Retinal pigment epithelial cell (primary cell): ENCODE measurements at places on chromosomes 6 and 20.

DNA sequence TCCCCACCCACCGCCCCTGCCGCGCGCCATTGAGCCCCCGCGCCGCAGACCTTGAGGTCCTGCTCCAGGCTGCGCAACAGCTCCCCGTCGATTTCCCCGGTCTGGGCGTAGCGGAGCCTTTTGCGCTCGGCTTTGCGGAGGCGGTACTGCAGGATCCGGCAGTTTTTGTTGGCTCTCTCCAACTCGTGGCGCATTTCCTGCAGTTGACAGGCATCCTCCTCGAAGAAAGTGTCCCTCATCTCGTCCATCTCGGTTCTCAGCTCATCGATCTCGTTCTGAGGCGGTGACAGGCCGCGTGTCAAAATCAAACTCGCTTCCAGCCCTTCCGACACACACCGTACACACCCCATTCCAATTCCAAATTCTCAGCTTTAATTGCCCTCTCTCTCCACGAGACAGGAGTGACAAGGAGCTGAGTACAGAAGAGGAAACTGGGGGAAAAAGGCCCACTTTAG lies 4.3 kb downstream of the MTCL3 start:
- no peak for DNase-seq

DNA sequence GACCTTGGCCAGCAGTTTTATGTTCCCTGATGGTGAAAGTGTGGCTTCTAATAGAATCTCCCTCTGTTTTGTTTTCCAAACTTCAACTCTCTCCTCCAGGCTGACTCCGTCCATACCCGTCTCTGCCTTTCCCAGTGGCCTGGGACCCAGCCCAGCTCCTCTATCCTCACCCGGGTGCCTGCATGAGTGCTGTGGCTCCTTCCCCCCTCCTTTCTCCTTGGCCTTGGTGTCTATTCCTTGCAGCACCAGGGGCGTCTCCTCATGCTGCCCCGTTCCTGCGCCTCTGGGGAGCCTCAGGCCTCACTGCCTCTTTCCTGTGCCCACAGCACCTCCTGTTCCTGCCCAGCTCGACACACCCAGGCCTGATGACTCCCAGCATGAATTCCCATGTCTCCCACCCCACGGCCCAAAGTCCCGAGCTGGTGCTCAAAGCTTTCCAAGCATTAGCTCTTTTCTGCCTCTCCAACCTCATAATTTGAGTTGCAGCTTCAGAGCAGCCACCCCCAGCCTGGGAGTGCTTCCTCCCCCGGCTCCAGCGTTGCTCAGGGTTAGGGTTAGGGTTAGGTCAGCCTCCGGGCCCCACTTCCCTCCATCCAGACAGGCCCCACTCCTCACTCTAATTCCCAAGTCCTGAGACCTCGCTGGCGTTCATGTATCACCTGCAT lies 56.3 kb upstream of the AFDN start:
- DNase-seq = no peak

DNA sequence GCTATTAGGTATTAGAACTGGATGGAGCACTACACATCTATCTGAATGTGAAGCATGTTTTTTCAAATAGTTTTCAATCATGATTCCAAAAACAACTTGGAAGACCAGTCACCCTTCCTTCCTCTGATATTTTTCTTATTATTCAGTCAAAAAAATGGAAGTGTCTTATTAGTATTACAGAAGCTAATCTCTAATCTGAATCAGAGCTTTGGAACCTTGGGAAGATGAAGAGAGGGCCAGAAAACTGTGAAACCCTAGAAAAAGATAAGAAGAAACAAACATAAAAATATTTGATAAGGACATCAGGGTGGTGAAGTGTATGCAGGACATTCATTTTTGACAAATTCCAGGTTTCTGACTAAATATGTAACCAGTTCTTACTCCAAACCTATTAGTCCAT lies 166.3 kb upstream of the PRSS16 start:
- DNase-seq = no peak

- no peak for DNase-seq
Measured at GRCh38 chr20:37882961-37883712, 19.8 kb upstream of the VSTM2L start.

DNA sequence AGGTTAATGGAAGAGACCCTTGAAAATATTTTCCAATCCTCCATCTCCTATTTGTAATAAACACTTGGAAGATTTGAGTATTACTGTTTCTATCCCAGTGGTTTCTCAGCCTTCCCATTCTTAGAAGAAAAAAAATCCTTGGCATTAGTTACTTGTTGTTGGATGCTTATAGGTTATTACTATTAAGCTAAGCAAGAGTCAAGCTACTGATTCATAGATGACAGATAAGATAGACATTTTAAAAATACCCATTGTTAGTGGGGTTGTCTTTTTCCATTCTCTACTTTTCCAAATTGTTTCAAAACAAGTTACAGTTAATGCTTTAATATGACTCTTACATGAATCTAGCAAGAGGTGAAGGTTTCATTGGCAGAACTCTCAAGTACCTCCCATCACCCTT lies 158.5 kb downstream of the HIVEP2 start:
- no peak for DNase-seq

DNA sequence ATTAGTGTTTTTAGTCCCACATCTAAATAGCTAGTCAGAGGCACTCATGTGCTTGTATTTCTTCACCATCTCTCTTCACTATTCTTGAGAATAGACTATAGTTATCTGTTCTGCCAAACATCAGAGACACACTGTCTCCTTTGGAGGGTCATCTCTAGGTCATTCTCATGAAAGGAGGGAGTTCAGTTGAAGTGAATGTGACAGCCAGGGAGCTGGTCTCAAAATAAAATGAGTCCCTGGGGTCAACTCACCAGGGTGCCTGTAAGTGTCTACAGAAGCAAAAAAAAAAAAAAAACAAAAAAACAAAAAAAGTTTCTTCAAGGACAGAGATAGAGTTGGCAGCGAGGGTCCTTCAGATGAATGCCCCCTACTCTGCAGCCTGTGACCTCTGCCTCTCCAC lies 171.0 kb downstream of the ID4 start:
- no peak for DNase-seq

DNA sequence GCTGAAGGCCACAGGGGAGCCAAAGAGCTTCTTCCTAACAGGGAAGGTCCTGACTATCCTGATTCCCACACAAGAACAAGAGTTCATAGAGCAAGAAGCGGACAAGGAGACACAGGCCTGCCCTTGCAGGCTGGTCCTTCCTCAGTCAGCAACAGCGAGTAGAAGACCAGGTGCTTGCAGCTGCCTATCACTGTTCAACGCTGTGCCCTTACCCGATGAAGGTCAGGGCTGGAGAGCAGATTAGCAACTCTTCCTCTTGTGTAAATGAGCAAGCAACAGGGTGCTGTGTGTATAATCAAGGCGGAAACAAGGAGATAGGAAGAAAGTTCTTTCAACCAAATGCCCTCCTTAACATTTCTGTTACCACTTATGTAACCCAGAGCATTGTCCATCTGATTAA lies 115.3 kb upstream of the SPACA1 start:
- DNase-seq = no peak

- no peak for DNase-seq
Measured at GRCh38 chr6:137191670-137192069, 18.2 kb upstream of the IL22RA2 start.

GRCh38 chr6:20463396-20463795 lies 61.7 kb downstream of the E2F3 start:
- no peak for DNase-seq

GRCh38 chr6:106964099-106964498 lies 10.4 kb downstream of the CD24 start:
- no peak for DNase-seq

DNA sequence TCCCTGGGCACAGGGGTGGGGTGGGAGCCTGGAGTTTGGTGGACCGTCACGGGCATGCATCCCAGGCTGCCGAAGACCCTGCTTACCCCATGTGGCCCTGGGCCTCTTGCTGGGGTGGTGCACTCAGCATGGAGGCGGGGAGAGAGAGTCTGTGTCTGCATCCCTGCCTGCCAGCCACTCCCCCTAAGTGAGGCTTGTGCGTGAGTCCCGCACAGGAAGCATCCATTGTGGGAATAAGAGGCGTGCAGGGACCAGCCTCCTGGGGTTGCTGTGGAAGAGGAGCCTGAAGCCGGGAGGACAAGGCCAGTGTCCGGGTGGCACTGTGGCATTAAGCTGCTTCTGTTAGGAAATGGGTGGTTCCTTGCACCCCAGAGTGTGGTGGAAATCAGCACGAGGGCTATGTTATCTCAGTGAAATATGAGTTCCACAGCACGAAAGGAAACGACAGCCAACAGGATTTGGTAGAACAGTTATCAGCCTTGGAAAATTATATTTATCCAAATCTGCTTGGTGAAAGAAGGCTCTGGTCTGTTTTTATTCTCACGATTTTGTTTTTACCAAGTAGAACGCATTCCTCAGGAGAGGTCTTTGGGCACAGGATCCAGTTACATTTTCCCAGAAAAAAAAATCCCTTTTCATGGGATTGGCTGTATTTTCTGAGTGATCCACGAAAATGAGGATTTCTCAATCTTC lies 35.7 kb downstream of the CDH4 start:
- DNase-seq = no peak

DNA sequence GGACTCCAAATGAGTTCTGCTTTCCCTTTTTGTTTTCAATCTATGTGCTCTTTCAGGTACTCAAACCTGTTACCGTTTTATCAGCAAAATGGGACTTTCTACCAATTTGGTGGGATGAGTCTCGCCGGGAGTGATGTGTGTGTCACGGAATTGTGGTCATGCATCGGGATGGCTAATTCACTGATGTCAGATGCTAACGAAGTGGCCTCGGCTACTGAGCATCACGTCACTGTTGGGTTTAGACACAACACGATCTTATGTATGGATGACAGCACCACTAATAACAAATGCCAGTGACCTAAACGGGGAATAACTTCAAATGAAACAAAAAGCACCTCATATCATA lies 1.6 kb upstream of the PCK1 start:
- no peak for DNase-seq
